ENCODE measurements at places on chromosomes 13 and 19.

DNA sequence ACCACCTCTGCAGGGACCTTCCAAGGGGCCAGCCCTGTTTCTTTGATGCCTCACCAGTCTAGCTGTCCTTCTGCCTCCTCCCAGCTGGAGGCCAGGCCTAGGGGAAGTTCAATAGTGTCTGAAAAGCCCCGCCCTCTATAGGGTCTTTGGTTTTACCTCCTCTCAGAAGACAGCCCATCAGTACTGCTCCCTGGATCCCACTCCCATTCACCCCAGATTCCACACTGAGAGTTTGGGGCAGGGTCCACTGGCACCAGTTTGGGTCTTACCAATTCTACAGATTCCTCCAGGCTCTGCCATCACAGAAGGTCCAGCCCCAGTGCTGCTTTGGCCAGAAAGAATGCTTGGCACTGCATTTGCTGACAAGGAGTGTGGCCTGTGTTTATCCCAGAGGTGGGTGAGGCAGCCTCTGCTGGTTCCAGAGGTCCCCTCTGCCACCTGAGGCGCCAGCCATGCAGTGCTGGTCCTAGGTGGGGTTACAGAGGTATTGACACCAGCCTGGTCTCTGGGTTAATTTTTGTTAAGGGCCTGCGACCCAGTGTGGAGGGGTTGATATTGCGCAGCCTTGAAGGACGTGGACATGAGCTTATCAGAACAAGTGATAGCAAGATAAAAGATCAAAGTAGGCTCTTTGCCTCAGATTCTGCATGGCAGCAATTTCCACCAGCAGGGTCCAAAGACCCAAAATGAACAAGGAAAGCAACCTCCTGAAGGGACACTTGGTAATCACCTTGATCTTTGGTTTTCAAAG lies 41.4 kb upstream of the IGSF23 start:
- no peak for DNase-seq

- no peak for DNase-seq
Measured at GRCh38 chr19:30558793-30559192, 186.6 kb downstream of the ZNF536 start.

GRCh38 chr13:78084401-78084800 lies 165.8 kb upstream of the EDNRB start:
- no peak for DNase-seq

- no peak for DNase-seq
Measured at GRCh38 chr13:50055454-50055853, 40.2 kb downstream of the KCNRG start.

GRCh38 chr19:37537391-37537947 lies 30.7 kb downstream of the ZNF793 start:
- DNase-seq, result no peak

DNA sequence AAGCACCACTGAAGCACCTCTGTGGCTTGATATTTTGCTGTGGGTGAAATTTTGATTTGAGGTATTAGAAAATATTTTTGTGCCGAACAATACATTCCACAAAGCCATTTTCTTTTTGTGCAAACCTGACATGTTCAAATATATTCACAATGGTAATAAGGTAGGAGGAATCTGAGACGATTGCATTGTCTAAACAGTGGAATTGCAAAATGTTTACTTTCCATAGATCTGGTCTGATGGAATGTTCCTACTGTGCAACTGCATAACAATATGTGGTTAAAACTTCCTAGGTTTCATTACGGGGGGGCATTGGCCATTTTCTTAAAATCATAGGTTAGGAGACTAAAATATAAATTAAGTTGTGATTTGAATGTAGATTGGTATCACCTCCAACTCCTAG lies 42.7 kb upstream of the AKAP11 start:
- no peak for DNase-seq

DNA sequence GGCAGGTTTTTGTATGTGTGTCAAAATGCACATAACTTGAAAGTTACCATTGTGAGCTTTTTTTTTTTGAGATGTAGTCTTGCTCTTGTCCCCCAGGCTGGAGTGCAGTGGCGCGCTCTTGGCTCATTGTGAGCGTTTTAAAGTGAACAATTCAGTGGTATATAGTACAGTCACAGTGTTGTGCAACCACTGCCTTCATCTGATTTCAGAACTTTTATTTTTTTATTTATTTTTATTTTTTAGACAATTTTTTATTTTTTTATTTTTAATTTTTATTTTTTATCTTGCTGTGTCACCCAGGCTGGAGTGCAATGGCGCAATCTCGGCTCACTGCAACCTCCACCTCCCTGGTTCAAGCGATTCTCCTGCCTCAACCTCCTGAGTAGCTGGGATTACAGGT lies 15.0 kb downstream of the SLC25A42 start:
- DNase-seq, result no peak

DNA sequence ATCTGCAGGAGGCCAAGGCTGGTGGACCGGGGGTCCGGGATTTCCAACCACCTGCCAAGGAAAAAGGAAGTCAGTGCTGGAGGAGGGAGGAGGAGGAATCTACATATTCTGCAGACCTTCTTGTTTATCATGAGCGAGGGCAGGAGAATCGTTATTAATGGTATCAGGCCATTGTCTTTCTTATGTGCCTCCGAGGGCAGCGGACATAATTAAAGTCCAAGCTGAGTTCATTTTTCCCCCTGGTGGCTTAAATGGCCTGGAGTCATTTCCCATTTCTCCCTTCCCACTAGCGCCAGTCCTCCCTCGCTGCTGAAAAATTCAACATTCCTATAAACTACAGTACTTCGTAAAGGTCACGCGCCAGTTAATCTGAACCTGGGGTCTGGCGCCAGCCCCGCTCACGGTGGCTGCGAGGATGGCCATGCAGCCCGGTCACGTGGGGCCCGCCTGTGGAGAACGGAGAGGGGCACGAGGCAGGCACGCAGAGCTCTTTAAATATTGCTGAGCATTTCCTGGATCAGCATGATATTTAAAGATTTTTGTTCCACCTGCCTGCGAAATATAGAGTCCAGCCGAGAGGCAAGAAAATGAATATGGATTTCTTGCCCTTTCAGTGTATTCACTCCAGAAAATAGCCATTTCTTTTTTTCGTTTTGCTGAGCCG lies 85.2 kb upstream of the PCDH8 start:
- DNase-seq, result no peak

DNA sequence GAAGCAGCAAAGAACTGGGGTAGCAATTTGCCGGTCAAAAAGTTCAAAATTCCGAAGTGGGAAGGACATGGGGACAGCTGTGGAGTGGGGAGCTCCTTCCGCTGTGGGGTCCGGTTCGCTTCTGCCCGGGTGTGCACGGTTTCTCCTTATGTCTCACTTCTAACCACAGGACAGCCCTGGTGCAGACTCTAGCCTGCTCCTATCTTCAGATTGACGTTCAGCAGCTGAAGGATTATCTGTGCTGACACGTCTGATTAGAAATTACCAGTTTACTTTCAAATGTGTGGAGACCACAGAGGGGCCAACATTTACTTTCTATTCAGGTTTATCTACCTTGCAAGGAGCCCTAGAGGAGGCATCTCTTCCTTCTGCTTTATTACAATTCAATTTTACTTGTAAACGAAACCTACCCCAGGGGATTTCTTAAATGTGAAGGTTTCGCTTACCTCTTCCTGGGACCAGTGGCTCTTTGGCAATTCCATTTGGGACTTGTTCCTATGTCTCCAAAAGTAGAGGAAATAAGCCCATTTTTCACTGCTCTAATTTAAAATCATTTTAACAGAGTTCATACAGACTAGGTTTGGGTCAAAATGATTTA lies 27.3 kb downstream of the LHFPL6 start:
- no peak for DNase-seq

- peak; percentile 56 for DNase-seq
Measured at GRCh38 chr13:108961542-108962125, 332.2 kb downstream of the MYO16 start.

DNA sequence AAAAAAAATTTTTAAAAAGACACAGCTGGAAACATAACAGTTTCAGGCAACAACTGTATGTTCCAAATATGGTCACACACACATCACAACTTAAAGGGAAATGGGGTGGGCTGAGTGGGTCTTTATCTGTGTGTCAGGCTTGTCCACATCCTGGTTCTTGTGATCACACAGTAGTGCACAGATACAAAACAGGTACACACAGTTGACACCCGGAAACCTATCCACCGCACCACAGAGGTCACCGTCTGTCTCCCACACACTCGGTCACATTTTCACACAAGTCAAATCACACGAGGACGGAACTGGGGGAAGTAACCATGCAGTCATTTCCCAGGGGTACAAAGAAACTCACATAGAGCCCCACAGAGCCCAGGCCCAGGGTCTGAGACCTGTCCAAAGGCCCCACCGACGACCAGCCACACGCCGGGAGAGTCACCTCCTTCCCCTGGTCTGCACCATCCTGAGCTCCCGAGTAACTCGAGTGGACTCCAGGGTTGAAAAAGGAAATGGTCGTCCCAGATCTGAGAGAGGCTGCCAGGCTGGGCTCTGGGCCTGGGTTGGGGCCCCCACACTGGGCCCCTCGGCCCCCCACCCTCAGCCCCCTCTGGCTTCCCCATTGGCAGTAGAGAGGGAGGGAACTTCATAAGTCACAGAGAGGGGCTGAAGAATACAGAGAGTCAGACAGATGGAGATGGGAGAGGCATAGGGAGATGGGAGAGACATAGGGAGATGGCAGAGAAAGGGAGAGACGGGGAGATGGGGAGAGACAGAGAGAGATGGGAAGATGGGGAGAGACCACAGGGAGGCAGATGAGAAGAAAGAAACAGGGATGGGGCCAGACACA lies 1.3 kb upstream of the PPAN start:
- DNase-seq, result peak; percentile 91

DNA sequence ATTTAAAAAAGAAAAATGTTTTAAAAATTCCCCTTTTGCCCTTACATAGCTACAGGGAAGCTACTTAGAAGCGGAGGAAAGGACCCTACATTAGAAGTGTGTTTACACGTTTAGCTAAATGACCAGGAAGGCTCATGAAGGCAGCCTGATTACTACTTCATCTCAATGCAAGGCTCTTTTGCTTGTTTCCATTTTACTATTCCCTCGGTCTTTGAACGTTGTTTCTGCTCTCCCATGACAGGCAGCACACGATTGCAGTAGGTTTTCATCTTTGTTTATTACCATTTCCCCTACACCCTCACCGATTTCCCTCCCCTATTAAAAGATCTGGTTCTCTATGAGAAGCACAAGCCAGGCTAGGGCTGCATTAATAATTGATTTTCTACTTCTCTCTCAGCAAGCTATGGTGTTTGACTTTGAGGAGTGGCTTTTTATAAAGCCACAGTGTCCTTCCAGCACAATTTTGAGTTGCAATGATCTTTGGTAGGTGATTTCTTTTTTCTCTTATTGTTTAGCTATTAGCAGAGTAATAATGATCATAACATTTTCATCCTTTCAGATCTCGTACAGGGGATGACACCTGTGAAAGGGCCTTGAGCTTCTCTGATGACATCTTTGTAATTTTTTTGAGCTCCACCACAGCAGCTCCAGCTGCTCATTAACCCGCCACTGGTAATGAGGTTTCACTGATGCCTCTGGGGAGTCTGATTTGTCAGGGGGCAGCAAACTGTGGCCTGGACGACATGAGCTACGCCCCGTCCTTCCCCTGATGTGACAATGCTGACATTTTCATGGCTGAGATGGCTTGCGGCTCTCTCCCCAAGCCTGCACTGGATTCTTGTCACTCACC lies 670.3 kb downstream of the UQCRFS1 start:
- no peak for DNase-seq

- no peak for DNase-seq
Measured at GRCh38 chr13:68467160-68467559, 1237.0 kb upstream of the PCDH9 start.

Data from CD4-positive, alpha-beta T cell treated with Interleukin-15 for 4 hours (primary cell).